ENCODE measurements at places on chromosomes 11 and 22. TPM values are rescaled to one million over a fixed set of nuclear protein-coding genes. Genes with fewer than 3 reads are reported as not detected.

Gene OR51B4
- total RNA-seq, result 0.48 TPM

Gene SEC14L6
- not detected for total RNA-seq

Gene C11orf86
- total RNA-seq, result not detected

Gene DRG1
- total RNA-seq, result 80.3 TPM

Gene KCNQ1
- total RNA-seq, result 3.6 TPM
